ENCODE measurements at places on chromosomes 5 and 9.

DNA sequence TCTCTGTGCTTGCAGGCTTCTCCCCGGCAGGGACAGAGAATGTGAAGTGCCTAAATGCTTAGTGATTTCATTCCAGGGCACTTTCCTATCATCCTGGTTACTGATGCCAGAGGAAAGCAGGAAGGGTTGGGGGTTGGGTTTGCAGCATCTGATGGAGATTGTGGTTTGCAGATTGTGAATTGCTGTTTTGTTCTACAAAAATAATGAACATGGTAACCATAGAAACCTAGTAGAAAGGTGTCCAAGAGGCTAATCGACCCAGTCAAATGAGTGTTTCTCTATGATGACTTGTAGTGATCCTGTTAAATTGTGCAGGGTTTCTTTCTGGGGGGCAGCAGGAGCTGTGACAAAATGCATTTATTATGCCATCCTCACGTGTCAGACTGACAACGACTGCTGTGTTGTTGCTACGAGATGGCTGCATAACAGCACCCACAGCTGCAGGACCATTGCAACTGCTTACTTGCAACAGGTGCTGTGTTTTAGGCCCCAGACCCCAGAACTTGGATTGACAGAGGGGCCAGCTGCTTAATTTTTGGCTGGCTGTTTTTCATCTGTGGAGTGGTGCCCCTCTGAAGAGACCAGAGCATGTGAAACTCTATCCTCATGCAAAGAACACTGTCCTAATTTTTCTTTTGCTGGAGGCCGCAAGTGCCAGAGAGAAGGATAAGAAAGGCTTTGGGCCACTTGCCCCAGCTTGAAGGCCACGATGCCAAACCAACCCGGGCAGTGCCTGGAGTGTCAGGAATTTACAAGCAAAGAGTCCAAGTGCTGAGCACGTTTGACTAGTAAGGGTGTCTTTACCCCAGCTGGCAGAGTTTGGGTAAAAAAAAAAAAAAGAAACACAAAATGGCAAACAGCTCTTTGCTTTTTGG lies 397.8 kb downstream of the GADD45G start:
- peak; percentile 68 for DNase-seq

- DNase-seq, result no peak
These were observed 320.3 kb downstream of the SPATA31D1 start for GRCh38 chr9:82308836-82309235.

GRCh38 chr5:77337686-77338085 lies 127.2 kb downstream of the PDE8B start:
- no peak for DNase-seq

DNA sequence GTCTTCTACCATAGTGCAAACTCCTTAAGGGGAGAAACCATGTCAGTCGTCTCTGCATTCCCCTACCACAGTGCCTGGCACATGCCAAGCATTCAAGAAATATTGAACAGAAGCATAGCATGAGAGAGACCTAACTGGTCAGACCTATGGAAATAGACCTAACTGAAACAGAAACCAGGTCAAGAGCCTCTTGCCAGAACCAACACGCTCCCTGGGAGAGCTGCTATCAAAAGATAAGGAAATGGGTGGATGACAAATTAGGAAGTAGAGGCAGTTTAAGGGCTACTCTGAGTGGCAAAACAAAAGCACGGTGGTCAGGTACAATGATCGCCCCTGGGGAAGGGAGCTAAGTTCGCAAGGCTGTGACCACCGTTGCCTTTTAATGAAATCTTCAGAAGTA lies 66.0 kb upstream of the SMIM15 start:
- no peak for DNase-seq

- DNase-seq, result no peak
These were observed 18.5 kb upstream of the FER start for GRCh38 chr5:108729242-108729615.

All from NCI-H1417 (cell line).